HCEC 1CT (cell line): ENCODE measurements at places on chromosomes 3 and 15.
A peak's percentile ranks its signal among the peaks of the same experiment; 100 is the strongest.

GRCh38 chr15:59169251-59169708 lies 37.4 kb upstream of the LDHAL6B start:
- peak; percentile 89 for DNase-seq

GRCh38 chr3:190001426-190001825 lies 119.3 kb downstream of the P3H2 start:
- DNase-seq, result no peak

- DNase-seq, result no peak
Observed at GRCh38 chr3:40996827-40997710, 202.2 kb upstream of the CTNNB1 start.

- no peak for DNase-seq
Observed at GRCh38 chr3:121698476-121698875, 37.8 kb upstream of the HCLS1 start.

GRCh38 chr15:99987119-99987506 lies 253.9 kb upstream of the LYSMD4 start:
- DNase-seq, result no peak

- no peak for DNase-seq
Observed at GRCh38 chr3:49412632-49413337, 562 bp downstream of the TCTA start.

DNA sequence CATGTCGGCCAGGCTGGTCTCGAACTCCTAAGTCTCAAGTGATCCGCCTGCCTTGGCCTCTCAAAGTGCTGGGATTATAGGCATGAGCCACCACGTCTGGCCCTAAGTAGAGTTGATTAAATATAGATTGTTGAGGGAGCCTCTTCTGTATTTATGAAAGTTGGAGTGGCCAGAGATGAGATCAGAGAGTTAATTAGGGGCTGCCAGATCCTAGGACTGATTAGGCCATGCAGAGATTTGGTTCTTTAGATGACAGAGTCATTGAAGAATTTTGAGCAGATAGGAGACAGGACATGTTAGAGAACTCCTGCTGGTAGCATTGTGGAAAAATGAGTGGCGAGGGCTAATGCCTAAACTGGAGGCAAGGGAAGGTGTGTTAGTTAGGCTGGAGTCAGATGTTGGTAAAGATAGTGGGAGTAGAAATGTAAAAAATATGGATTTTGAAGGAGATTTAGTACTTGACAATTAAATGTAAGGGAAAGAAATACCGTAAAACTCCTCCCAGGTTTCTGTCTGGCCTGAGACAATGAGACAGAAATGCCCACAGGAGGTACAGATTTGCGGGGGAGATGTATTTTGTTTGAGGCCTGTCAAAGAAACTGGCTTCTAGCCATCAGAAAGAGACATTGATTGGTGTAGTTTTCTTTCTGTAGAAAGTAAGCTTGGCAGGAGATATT lies 23.4 kb downstream of the SACM1L start:
- no peak for DNase-seq

GRCh38 chr15:36400936-36401585 lies 178.4 kb upstream of the CDIN1 start:
- no peak for DNase-seq

- DNase-seq, result no peak
Observed at GRCh38 chr3:187909866-187910265, 164.6 kb upstream of the BCL6 start.

DNA sequence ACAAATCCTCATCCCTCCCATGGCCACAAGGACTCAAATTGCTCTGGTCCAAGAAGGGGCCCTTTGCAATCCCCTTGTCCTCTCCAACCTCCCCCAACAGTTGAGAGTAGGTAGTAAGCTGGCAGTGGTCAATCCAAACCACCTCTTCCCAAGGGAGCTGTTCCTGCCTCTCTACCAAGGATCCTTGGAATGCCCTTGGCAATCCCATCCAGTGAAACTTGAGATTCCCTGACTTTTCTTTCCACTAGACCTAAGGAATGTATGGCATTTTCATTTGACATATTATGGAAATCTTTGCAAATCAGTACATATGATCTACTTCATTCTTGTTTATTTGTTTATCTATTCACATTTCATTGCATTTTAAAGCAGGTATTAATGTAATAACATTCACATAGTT lies 4.8 kb upstream of the RBP2 start:
- no peak for DNase-seq

- no peak for DNase-seq
Observed at GRCh38 chr3:147361454-147362420, 44.6 kb downstream of the ZIC4 start.

GRCh38 chr15:67411486-67411885 lies 109.4 kb upstream of the C15orf61 start:
- no peak for DNase-seq

- DNase-seq, result no peak
Observed at GRCh38 chr15:64634027-64634426, 141.4 kb downstream of the RBPMS2 start.

GRCh38 chr3:42067326-42067725 lies 23.8 kb upstream of the TRAK1 start:
- no peak for DNase-seq

DNA sequence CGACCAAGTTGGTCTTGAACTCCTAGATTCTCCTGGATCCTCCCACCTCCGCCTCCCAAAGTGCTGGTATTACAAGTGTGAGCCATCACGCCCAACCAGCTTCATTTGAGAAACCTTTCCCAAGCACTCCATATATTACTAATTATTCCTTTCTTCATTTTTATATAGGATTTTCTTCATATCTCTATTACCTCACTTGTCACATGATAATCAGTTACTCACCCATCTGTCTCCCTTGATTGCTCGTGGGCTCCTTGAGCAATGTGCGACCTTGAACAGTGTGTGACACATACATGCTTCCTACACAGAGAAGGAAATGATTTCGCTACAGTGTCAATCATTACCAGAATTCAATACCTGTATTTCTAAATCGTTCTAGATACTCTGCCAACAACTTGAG lies 110.7 kb upstream of the C2CD4B start:
- DNase-seq, result no peak

- no peak for DNase-seq
Observed at GRCh38 chr15:69479971-69480370, 27.4 kb downstream of the RPLP1 start.

DNA sequence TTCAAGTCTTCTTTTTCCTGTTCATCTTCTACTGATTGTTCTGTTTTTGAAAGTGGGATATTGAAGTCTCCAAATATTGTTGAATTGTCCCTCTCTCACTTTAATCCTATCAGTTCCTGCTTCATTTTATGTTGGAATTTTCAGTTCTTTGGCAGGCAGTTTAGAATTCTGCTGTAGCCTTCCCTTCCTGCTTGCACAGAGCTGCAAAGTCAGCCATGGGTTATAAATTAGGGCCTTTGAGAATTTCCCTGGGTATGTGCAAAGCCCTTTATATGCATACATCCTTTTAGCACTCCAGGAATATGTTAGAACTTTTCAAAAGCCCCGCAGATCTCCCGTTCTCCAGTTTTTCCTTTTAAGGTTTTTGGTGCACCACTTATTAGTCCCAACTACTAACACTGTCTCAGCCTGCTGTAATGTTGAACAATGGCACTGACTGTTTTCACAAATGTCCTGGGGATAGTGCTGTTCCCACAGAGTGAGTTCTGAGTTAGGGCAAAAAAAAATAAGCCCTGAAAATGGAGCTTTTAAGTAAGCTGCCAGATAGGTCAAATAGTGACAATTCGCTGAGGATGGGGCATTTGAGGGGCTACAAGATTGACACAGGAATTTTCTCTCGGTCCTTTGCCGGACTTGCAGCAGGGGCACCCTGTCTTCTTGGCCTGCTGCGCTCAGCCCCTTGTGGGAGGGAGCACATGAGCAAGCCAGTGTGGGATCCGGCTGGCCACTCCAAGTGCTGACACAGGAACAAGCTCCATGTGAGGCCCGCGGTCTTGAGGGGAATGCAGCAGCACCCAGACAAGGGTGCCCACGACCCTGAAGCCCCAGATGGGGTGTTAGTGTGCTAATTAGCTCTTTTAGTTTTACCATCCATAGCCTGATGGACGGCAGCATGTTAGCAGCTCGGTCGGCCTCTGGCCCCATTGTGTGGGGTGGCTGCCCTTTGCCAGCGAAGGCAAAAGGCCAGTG lies 96.0 kb downstream of the VPS8 start:
- DNase-seq, result no peak

- no peak for DNase-seq
Observed at GRCh38 chr3:48140336-48140757, 47.9 kb downstream of the CDC25A start.

- peak; percentile 71 for DNase-seq
Observed at GRCh38 chr3:30644615-30645014, 38.2 kb downstream of the TGFBR2 start.

DNA sequence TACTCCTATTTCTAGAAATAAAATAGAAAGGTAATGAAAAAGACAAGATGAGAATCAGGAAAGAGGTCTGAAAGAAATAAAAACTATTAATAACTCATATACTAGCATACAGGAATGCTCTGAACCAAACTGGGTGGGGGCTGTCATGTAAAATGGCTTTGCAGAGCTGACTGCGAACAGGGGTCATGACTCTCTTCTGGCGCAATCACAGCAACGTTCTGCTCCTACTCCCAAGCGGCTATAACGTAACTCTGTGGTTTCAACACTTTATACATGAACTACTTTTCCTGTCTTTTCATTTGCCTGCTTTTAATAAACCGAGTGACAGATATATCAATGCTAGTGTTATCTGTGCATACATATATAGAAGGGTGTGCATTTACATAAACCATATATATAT lies 116.7 kb downstream of the DLG1 start:
- DNase-seq, result no peak

GRCh38 chr3:148136816-148137215 lies 560.9 kb upstream of the AGTR1 start:
- DNase-seq, result no peak
